Right hindlimb (tissue), 1 donor: ENCODE measurements at places on chromosomes 4 and X.

DNA sequence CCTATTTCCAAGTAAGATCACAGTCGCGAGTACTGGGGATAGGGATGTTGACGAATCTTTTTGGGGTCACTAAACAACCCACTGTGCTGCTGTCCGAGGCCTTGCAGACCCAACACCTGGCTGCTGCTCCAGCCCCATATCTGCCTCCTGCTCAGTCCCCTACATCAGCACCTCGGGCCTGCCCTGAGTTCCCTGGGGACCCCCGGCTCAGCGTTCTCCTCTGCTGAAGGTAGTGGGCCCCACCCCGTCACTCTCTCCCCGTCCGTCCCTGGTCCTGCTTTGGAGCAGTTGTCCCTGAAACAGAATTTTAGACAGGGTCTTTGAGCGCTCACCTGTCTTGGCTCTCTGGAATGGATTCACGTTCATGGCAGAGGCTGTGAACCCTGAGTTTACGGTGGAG, 202.4 kb upstream of the PSAPL1 start:
- no peak for DNase-seq

- no peak for DNase-seq
These were observed 43.7 kb downstream of the OTOP1 start for GRCh38 chr4:4182835-4183568.

DNA sequence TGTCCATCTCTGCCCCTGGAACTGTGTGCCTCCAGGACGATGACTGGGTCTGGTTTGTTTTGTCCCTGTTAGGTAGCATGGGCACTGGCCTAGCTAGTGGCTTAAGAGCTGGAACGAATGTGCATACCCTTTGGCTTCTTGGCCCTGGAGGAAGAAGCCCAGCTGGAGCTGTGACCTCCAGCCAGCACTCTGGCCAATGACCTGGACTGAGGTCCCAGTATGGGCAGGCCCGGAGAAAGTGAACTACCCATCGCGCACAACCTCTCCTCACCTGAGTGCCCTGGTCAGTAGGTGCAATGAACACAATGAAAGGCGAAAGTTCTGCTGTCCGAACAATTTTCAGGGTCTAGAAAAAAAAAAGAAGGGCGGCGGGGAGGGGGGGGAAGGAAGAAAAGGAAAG, 18.3 kb downstream of the DKC1 start:
- DNase-seq: no peak

GRCh38 chr4:107066621-107067020, 30.5 kb upstream of the DKK2 start:
- DNase-seq: no peak

- peak; percentile 73 for DNase-seq
These were observed 7.5 kb downstream of the FHDC1 start for GRCh38 chr4:152943672-152944071.

DNA sequence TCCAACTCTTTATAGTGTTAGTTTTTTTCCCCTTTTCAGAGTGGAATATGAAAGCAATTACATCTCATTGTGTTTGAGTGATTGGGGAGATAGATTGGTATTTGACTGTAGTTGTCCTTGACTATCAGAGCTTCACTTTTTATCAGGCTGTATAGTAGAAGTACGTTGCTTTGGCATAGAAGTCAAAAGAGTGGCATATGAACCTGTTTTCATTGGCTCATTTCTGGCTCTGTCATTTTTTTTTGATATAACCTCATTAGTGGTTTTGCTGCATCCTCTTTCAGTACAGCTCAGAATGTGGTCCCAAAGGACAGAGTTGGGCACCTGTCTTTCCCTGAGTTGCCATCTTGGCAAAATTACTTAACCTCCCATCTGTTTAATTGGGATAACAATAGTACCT, 1.4 kb downstream of the TMA16 start:
- no peak for DNase-seq

DNA sequence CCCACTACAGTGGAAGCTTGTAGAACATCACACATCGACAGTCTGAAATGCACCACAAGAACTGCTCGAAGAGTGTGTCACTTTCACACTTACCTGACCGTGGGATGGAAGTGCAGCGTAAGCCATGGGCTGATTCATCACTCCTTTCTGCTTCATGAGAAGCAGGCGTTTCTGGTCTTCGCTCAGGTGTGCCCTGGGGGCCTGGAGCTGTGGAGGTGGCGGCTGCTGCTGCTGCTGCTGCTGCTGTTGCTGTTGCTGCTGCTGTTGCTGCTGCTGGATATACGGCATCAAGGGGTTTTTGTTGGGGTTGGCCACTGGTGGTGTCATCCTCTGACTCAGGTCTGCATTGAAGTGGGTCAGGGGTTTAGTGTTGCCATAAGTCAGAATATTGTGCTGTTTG, 223.6 kb downstream of the MGST2 start:
- DNase-seq: no peak

- no peak for DNase-seq
These were observed 120.7 kb downstream of the LDB2 start for GRCh38 chr4:16777726-16778125.

DNA sequence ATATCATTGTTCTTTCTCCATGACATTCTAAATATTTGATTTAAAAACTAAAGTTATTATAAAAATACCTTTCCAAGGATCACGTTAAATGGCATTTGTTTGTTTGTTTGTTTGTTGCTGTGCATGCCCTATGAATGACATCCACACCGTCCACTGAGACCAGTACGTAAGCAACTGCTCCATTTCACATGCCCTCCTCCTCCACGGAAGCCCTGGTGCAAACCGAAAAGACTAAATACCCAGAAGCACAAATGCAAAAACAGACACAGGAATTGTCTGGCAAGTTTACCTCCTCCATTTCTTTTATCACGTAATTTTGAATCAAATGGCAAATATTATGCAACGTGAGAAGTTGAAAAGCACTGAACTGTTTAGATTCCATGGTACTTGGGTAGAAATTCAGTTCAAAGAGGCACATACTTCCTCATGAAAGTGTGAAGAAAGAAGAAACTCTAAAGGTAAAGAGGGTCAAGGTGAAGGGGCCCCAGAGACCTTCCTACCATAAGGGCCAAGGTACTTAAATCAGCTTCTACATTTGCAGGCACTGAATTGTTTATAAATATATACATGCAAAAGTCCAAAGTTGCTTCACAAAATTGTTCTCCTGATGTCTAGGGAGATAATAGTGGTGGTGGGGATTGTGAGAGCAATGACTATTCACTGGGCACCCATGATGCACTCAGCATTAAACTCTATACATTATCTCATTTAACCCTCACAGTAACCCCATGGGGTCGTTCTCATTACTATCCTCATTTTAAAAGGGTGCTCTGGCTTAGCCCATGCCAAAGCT, 23.4 kb downstream of the IRF2 start:
- DNase-seq: no peak

GRCh38 chrX:68090266-68090665, 343.0 kb downstream of the OPHN1 start:
- DNase-seq: no peak

DNA sequence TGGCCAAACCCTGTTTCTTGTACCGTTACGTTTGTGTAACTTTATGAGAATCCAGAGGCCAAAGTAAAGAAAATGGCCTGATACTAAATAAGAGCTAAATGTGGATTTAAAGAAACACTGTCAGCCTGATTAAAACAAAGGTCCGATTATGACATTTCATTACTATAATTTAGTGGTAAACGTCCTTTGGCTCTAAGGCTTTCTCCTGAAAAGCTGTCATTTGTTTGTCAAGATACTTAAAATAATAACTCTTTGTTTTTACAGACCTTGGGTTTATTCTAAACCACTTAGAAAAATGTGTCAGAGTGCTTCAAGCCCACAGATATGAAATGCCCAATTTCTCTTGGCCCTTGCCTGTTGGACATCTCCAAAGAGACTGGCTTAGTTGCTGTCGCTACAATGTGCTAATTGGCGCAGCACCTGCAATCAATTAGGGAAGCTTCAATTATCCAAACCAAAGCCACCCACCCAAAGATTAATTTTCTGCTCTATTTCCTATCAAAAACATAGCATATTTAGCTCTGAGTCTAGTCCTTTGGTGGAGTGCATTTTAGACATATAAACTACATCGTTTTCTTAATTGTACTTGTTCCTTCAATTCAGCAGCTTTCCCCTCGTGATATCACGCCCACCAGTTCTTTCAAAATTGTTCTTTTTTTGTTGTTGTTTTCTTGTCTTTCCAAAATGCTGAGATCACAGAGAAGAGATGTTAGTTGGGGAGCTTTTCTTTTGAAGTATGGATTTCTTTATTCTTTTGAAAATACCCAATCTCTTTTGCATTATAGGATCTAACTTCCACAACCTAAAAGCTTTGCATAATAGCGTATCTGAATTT, 13.6 kb downstream of the SMIM20 start:
- DNase-seq: no peak

GRCh38 chrX:134186362-134187121, 50.4 kb upstream of the CCDC160 start:
- no peak for DNase-seq

- no peak for DNase-seq
These were observed 119.4 kb downstream of the FAM53A start for GRCh38 chr4:1564535-1565375.

DNA sequence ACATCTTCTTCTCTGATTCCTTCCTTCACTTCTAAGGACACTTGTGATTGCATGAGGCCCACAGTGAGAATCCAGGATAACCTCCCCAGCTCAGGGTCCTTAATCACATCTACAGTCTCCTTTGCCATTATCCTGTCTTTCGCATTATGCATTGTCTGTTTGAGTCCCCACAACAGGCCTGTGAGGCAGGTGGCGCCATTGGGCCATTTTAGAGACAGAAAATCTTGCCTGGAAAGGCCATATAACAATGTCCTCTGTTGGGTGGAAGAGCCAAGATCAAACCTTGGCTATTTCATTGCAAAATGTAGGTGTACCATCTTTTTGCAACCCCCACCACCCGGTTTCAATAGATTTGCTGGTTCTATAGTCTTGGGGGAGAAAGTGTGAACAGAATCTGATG, 11.8 kb upstream of the DCUN1D4 start:
- peak; percentile 60 for DNase-seq

GRCh38 chr4:144565527-144566195, 80.3 kb upstream of the HHIP start:
- DNase-seq: no peak

- no peak for DNase-seq
These were observed 11.7 kb downstream of the PHEX start for GRCh38 chrX:22043872-22044271.

- no peak for DNase-seq
These were observed 71.6 kb upstream of the SLC4A4 start for GRCh38 chr4:71267244-71267643.

- DNase-seq: no peak
These were observed 6.7 kb upstream of the IRAK1 start for GRCh38 chrX:154026136-154027021.

DNA sequence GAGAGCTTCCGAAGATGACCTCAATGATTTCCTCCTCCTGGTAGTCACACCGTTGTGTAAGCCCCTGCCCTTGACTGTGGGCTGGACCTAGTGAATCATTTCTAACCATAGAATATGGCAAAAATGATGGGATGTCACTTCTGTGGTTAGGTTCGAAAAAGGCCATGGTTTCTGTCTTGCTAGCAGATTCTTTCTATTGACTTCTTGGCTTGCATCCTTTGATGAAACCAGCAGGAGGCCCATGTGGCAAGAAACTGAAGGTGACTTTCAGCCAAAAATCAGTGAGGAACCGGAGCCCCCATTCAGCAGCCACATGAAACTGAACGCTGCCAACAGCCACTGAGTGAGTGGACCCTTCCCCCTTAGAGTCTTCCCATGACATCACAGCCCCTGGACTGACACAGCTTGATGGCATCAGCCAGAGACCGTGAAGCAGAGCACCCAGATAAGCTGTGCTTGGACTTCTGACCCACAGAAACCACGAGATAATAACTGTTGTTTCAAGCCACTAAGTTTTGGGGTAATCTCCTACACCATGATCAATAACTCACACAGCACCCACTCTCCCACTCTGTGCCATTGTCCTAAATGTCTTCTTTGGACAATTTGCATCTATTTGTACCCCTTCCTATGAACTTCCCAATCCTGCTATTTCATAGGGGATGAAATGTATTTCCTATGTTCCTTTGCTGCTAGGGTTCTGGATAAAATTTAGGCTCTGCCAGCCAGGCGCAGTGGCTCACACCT, 148.0 kb upstream of the STX18 start:
- no peak for DNase-seq

DNA sequence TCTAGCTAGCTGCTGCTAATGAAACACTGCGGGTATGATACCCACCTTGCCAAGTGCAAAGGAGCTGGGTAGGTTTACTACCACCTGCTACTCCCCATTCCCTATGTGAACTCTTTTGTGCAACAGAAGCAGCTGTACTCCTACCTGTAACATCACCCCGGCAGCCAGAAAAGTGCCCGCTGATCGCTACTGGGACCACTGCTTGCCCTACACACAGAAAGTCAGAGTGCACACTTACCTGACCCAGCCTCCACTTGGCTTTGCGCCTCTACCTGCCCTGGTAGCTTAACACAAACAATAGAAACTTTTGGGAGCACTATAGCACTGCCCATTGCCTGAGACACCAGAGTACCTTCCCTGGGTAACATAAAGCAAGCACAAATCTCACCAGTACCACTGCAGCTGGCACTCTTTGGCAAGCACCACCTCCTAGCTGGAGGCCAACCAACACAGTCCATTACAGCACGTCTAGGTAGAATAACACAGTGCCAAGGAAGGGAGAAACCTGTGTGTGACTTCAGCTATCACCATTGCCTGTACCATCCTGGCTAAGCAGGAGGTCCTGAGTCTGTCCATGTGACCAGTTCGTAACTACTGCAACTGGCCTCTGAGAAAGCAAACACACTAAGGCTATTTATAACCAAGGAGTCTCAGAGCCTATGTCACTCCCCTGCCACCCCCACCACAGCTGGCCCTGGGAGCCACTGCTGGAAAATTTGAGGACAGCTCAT, 80.1 kb downstream of the CENPC start:
- no peak for DNase-seq

DNA sequence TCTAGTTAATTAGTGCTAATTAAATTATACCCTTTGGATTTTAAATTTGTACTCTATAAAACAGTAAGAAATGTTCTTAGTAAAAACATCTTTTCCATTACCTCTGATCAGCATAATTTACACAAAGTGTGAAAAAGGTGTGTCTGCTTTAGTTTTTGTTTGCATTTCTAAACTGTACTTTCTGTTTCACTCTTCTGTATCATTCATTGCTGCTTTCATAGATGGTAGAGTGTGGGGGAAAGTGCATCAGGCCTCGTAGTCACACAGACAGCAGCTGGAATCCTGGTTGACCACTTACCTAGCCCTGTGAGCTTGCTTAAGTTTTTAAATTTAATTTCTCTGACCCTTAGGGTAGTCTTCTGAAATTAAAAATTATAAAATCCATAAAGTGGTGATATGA, 275.4 kb upstream of the PITX2 start:
- DNase-seq: no peak

GRCh38 chr4:85681221-85681657, 206.3 kb downstream of the ARHGAP24 start:
- DNase-seq: peak; percentile 81

GRCh38 chr4:116332508-116332907, 752.9 kb downstream of the TRAM1L1 start:
- DNase-seq: no peak

GRCh38 chrX:136227948-136228838, 23.0 kb downstream of the MAP7D3 start:
- DNase-seq: no peak
